Kidney (tissue), 22 donors: ENCODE measurements at places on chromosomes 12 and 14. TPM values are rescaled to one million over a fixed set of nuclear protein-coding genes. Genes with fewer than 3 reads are reported as not detected.

GRCh38 chr12:109927622-109928021, 27.5 kb downstream of the TCHP start:
- H3K4me3 ChIP-seq: no peak overlapping the region
- no peak for DNase-seq
- no peaks in the 10 kb centered on the region for H3K27me3 ChIP-seq
- H3K27ac ChIP-seq: no peak overlapping the region
- H3K4me1 ChIP-seq: no peaks in the 10 kb centered on the region
- H3K36me3 ChIP-seq: peaks cover 7% of the 10 kb centered on the region

- no peaks in the 10 kb centered on the region for H3K27me3 ChIP-seq
- no peaks in the 10 kb centered on the region for H3K36me3 ChIP-seq
- no peak overlapping the region for H3K27ac ChIP-seq
- no peaks in the 10 kb centered on the region for H3K4me1 ChIP-seq
- no peak for DNase-seq
Observed at GRCh38 chr12:120866108-120866507, 38.0 kb downstream of the SPPL3 start.

- peak; percentile 72 for DNase-seq
- H3K27me3 ChIP-seq: no peaks in the 10 kb centered on the region
- no peaks in the 10 kb centered on the region for H3K4me1 ChIP-seq
- H3K27ac ChIP-seq: no peak overlapping the region
Observed at GRCh38 chr12:9039397-9039977, 50.1 kb downstream of the KLRG1 start.

GRCh38 chr14:24681056-24681455, 47.1 kb upstream of the GZMB start:
- no peak for DNase-seq
- H3K27ac ChIP-seq: no peak overlapping the region
- no peaks in the 10 kb centered on the region for H3K4me1 ChIP-seq
- no peaks in the 10 kb centered on the region for H3K27me3 ChIP-seq

- no peak for DNase-seq
- H3K4me3 ChIP-seq: no peak overlapping the region
- no peaks in the 10 kb centered on the region for H3K36me3 ChIP-seq
- H3K27me3 ChIP-seq: no peaks in the 10 kb centered on the region
Observed at GRCh38 chr12:101824831-101825230, 5.9 kb downstream of the GNPTAB start.

DNA sequence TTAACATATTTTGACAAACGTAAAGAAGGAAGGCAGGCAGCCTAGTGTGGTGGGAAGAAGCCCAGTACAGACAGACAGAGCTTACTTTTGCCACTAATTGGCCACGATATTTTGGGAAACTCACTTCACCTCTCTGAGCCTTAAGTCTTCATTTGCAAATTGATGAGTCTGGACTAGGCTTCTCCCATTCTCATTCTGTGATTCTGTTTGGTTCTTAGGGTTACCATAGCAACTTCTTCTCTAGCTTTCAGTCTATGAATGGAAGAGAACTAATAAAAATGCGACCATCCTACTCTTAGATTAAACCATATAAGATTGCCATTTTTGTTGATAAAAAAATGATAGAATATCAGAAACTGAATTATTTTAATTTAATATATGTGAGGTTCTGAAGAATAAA, 210.5 kb downstream of the SNAPC1 start:
- H3K27ac ChIP-seq: no peak overlapping the region
- DNase-seq: no peak
- H3K36me3 ChIP-seq: no peaks in the 10 kb centered on the region

The MSRB3 gene
- 35.9 TPM for total RNA-seq

The IFI27L2 gene
- 28.2 TPM for total RNA-seq

The WBP11 gene
- total RNA-seq: 55.5 TPM

The KRT72 gene
- not detected for total RNA-seq
